ENCODE measurements at places on chromosomes 6 and 20.

DNA sequence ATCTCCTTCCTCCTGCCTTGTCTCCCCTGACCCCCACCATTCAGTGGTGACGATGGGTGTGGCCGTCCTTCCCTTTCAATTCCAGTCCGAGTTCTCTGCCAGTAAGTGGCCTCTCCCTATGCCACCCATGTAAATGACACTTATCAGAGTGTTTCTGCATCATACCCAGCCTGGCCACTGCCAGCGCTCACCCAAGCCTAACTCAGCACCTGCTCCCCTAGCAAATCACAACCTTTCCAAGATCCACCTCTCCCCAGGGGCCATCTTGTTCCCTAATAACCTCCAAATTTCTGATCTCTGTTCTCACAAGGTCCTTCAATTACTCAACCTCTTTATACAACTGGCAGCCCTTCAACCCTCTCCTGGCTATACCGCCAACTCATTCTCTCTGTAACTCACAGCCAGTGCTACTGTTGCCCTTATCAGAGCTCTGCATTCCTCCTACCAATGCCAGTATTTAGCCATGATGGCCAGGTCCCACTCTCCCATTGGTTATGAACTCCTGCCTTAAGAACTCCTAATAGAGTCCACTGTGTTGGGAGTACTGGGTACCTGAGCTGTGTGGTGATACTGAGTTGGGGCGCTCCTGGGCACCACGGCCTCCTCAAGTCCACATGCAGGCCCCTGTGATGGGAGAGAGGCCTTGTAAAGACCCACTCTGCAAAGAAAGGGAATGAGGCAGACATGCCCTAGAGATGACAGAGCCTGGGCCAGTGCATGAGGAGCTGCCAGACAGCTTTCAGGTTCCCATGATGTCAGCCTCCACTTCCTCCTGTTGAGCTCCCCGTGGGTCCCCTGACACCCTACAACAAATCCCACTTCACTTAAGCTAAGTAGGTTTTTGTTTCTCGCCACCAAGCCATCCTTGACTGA is 187.4 kb upstream of the RREB1 start:
- H3K36me3 ChIP-seq, result no peaks in the 10 kb centered on the region
- H3K27ac ChIP-seq, result no peak overlapping the region
- no peaks in the 10 kb centered on the region for H3K27me3 ChIP-seq
- H3K4me1 ChIP-seq, result no peaks in the 10 kb centered on the region
- no peak overlapping the region for H3K4me3 ChIP-seq
- DNase-seq, result no peak

DNA sequence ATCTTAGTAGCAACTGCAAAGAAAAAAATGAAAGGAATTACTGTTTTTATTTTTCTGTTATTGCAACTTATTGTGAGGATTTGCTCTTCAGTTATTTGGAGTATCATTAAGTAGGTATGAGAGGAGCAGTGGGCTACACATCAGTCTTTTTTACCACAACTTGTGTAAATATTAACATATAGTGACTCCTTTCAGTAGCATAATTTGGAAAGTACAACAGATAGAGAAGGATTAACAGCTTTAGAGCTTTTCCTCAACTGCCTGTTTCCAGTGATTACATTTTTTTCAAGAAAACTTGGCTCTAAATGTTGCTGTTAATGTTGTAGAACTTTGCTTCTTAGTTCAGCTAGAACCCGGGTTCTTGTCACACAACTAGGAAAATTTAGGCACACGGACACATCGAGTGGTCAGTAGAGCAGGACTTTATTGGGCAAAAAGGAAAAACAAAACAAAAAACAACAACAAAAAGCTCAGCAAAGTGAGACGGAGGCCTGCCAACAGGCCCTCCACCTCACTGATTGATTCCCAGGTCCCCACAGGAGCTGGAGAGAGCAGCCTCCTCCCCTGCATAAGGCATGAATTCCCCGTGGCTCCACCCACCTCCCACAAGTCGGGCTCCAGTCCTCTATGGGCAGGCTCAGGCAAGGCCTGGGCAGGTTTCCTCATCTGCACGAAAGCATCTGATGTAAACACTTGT is 75.1 kb downstream of the ADGRG6 start:
- no peaks in the 10 kb centered on the region for H3K36me3 ChIP-seq
- no peaks in the 10 kb centered on the region for H3K27me3 ChIP-seq
- peak overlapping the region; percentile 20 for H3K4me3 ChIP-seq
- peaks cover 95% of the 10 kb centered on the region for H3K4me1 ChIP-seq

GRCh38 chr6:121335087-121336008 is 1.1 kb upstream of the TBC1D32 start:
- H3K36me3 ChIP-seq, result no peaks in the 10 kb centered on the region
- H3K27me3 ChIP-seq, result no peaks in the 10 kb centered on the region
- DNase-seq, result no peak
- peak overlapping the region; percentile 38 for H3K27ac ChIP-seq
- H3K4me3 ChIP-seq, result peak overlapping the region; percentile 59
- H3K4me1 ChIP-seq, result peaks cover 21% of the 10 kb centered on the region

DNA sequence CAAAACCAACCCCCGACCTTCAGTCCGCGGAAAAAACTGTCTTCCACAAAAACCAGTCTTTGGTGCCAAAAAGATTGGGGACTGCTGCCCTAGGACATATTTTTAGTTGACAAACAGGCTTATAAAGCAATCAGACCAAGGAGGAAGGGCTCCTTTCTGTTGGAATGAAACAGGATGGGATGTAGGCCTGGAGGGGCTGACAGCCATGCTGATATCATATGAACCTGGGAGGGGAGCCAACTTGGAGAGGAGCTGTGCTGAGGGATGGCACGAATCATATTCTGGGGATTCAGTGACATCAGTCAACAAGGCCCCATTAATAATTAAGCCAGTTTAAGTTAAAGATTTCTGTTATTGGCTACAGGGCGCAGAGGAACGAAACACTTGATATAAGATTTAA is 225.4 kb upstream of the TSHZ2 start:
- H3K27ac ChIP-seq, result no peak overlapping the region
- H3K36me3 ChIP-seq, result no peaks in the 10 kb centered on the region
- no peaks in the 10 kb centered on the region for H3K27me3 ChIP-seq
- no peak for DNase-seq
- H3K4me1 ChIP-seq, result no peaks in the 10 kb centered on the region

GRCh38 chr20:39107741-39108140 is 145.6 kb downstream of the DHX35 start:
- no peaks in the 10 kb centered on the region for H3K36me3 ChIP-seq
- peak; percentile 73 for DNase-seq
- peaks cover 27% of the 10 kb centered on the region for H3K4me1 ChIP-seq
- H3K4me3 ChIP-seq, result peak overlapping the region; percentile 22

DNA sequence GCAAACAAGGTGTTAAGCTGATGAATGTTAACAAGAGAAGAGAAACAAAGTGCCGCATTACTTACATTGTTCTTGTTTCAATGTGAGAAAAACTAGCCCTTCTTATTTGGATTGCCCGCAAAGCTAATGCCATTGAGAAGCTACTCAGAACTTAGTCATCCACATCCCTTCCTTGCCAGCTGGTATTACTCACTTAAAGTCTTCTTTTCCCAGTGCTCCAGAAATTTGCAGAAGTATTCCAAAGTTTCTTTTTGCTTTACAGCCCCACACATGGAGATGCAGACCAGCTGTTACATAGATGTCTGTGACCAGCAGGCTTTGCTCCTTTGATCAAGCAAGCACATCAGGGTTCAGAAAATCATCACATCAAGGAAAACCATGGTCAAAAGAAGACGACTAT is 529.0 kb downstream of the TBC1D32 start:
- H3K4me1 ChIP-seq, result no peaks in the 10 kb centered on the region
- H3K27me3 ChIP-seq, result no peaks in the 10 kb centered on the region

- no peaks in the 10 kb centered on the region for H3K4me1 ChIP-seq
- no peaks in the 10 kb centered on the region for H3K36me3 ChIP-seq
- no peak overlapping the region for H3K4me3 ChIP-seq
- H3K27ac ChIP-seq, result no peak overlapping the region
These were observed 102.6 kb downstream of the SNAP25 start for GRCh38 chr20:10321138-10321717.

DNA sequence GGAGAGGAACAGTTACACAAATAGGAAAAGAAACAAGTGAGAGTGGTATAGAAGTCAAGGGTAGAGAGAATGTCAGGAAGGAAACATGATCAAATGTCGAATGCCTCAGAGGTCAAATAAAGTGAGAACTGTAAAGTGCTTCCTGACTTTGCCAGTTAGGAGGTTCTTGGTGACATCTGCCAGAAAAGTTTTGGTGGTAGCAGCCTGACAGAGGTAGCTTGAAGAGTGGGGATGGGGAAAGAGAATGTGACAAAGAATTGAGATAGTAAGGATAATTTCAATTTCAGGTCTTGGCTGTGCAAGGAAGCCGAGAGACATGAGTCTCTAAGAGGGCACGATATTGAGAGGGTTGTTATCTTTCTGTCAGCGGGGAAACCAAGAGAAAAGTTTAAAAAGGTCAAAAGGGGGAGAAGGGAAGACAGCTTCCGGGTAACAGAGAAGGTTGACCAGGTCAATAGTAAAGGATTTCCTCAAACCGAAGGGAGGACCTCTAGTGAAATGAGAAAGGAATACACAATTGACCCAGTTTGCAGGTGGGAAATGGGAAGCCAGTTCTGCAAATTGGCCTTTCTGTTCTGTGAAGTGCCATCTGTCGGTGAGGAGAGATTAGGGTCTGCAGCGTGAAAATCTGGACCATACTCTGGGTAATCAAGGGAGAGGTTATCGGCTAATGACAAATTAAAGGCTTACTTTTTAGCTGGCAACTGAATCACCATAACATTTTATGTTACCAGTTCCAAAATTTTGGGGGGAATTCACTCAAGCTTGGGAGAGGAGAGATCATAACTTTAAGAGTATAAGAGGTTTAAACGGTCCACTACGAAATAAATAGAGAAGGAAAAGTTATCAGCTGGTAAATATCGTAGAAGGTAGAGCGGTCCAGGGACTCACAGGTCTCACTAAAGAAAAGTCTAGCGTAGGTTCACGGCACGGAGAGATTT is 973 bp upstream of the BRD2 start:
- H3K4me3 ChIP-seq, result peak overlapping the region; percentile 82
- peak; percentile 73 for DNase-seq
- H3K36me3 ChIP-seq, result peaks cover under 1% of the 10 kb centered on the region
- peaks cover 45% of the 10 kb centered on the region for H3K4me1 ChIP-seq

DNA sequence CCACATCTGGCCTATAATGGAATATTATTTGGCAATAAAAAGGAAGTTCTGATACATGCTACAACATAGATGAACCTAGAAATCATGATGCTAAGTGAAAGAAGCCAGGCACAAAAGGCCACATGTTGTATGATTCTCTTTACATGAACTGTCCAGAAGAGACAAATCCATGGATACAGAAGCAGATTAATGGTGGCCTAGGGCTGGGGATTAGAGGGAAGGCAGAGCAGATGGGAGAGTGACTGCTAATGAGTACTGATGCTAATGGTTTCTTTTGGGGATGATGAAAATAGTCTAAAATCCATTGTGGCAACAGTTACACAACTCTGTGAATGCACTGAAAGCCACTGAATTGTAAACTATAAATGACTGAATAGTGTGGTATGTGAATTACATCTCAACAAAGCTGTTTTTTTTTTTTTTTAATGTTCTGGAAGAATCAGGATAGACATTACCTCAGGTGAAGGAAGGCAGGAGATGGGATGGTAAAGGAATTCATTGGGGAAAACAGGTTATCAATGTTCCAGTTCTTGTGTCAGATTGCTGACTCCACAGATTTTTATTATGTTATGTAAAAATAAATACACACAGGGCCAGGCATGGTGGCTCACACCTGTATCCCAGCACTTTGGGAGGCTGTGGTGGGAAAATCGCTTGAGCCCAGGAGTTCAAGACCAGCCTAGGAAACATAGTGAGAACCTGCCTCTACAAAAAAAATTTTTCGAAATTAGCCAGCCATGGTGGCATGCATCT is 8.9 kb upstream of the SOX12 start:
- H3K4me3 ChIP-seq, result no peak overlapping the region
- H3K27me3 ChIP-seq, result no peaks in the 10 kb centered on the region
- no peaks in the 10 kb centered on the region for H3K36me3 ChIP-seq
